ENCODE measurements at places on chromosomes 1 and 21.

DNA sequence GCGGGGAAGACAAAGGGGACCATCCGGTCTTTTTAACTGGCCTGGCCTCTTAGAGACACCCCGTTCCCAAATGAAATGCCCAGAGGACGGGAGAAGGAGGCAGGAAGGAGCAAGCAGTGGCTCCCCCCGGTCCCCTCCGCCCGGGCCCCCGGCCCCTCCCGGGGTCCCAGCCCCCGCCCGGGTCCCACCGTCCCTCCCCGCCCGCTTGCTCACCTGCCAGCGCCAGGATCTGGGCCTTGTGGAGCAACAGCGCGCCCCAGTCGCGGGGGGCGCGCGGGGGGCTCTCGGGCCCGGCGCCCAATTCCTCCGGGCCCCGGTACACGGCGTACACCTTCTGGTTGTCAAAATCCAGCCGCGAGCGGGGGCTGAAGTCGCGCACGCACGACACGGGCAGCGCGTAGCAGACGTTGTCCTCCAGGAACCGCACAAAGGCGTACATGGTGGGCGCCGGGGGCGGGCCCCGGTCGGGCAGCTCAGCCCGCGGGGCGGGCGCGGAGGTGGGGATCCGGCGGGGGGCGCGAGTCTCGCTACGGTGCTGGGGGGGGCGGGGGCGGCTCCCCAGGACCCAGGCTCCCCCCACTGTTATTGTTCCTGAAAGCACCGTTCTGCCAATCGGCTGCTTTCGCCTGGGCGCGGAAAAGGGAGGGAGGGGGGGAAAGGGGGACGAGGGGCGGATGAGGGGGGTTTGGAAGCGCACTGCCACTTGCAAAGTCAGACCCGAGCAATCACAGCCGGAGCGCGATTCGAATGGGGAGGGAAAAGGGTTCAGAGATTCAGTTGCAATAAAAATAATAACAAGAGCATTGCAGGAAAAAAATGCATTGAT is at the start of gene BEND5:
Gene BEND5 (minus strand): TSS at position 499 of the 826 bp plus-strand sequence. CDS start 60 bp downstream, at position 439.
- peak; percentile 39 for DNase-seq

DNA sequence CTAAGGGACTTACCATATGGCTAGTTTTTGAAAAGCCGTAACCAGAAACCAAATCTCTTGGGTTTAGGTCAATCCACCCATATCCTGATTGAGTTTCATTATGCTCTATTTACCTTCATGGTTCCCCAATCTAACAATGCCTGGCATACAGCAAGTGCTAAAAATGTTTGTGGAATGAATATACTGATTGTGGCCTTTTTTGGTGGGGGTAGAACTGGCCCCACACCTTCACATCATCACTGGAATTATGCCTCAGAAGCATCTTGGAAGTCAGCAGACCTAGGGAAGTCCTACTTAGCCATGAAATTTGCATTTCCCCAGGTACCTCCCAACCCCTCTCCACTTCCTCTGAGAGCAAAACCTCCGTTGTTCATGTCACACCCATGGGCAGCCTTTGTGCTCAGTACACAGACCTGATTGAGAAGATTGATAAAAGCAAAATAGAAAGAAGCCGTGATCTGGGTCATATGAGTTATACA is 17.8 kb upstream of the SLAMF1 start:
- no peak for DNase-seq

GRCh38 chr1:180131510-180131909 is 23.2 kb upstream of the QSOX1 start:
- DNase-seq: peak; percentile 81

GRCh38 chr1:234605983-234606783 is 3.8 kb downstream of the IRF2BP2 start:
- no peak for DNase-seq

- no peak for DNase-seq
Observed at GRCh38 chr1:109807402-109807801, 43.7 kb upstream of the EPS8L3 start.

GRCh38 chr1:215661033-215661432 is 93.9 kb downstream of the KCTD3 start:
- no peak for DNase-seq

DNA sequence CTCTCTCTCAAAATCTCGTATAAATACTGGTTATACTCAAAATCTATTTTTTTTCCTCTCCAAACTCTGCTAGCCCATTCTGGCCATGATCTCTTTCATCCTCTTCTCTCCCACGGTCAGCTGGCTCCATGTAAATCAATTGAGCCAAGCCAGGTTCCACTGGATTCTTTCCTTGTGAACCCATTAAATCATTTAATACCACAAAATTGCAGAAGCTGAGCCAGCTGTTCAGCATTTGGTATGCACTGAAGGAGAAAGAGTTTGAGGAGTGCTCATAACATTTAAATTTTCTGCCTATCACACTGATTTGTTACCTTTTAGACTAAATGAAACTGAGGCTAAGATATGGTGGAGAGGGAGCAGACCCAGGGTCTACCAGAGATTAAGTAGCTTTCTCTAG is 29.1 kb upstream of the TADA1 start:
- DNase-seq: peak; percentile 83

- DNase-seq: no peak
Observed at GRCh38 chr1:79055856-79056255, 49.3 kb upstream of the ADGRL4 start.

- DNase-seq: no peak
Observed at GRCh38 chr1:197994907-197995407, 77.8 kb downstream of the LHX9 start.

- DNase-seq: peak; percentile 5
Observed at GRCh38 chr1:91611483-91611917, 110.8 kb downstream of the CDC7 start.

GRCh38 chr1:75338616-75339483 is 204.7 kb downstream of the LHX8 start:
- DNase-seq: peak; percentile 22

- no peak for DNase-seq
Observed at GRCh38 chr1:31836638-31837037, 20.8 kb upstream of the SPOCD1 start.

Data from astrocyte (in vitro differentiated cells and primary cell).